T-helper 17 cell (primary cell): ENCODE measurements at places on chromosomes 13 and 19. TPM values are rescaled to one million over a fixed set of nuclear protein-coding genes. Genes with fewer than 3 reads are reported as not detected.

Gene KCNN1
- total RNA-seq: not detected

Gene EPS8L1
- 1.8 TPM for total RNA-seq

DNA sequence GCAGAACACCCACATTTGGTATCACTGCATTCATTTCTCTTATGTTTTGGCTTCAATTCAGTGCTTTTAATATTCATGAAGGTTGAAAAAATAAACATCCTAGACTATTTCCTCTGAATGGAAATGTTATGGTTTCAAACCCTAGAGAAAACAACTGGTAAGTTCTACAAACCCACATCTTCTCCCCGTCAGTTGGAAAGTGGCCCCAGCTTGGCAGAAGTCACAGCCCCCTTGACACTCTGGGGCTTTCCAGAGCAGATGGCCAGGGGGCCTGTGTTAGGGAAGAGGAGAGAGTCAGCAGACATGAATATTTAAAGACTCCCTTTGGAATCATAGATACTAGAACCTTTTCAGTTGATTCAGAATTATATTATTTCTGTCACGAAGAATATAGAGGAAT, 123.9 kb downstream of the SHISA2 start:
- no peaks in the 10 kb centered on the region for H3K4me1 ChIP-seq
- peaks cover 19% of the 10 kb centered on the region for H3K27me3 ChIP-seq
- no peaks in the 10 kb centered on the region for H3K36me3 ChIP-seq
- H3K4me3 ChIP-seq: no peak overlapping the region
- H3K27ac ChIP-seq: no peak overlapping the region

DNA sequence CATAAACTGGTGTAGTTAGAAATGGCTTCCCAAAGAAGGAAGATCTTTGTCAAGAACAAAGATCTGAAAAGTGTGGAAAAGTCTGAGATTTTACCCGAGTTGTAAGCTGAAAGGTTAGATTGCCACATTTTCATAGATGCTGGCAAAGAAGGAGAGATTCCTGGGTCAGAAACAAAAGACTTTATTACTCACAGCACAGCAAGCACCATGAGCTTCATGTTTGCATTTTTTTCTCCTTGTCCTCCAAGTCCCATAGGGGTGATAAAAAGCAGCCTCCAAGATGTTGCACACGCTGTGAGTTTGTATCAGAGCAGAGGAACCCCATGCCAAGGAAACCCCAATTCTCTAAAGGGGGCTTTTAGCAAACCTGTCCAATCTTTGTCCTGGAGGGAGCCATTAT, 29.3 kb downstream of the MZT1 start:
- peaks cover 19% of the 10 kb centered on the region for H3K27me3 ChIP-seq
- H3K4me1 ChIP-seq: no peaks in the 10 kb centered on the region
- no peak overlapping the region for H3K27ac ChIP-seq
- no peak overlapping the region for H3K4me3 ChIP-seq

GRCh38 chr13:80590551-80590950, 249.6 kb upstream of the SPRY2 start:
- no peak overlapping the region for H3K4me3 ChIP-seq
- H3K27me3 ChIP-seq: no peaks in the 10 kb centered on the region
- no peak for DNase-seq
- H3K4me1 ChIP-seq: no peaks in the 10 kb centered on the region

Gene RPL18
- total RNA-seq: 2,478 TPM

Gene PSG7
- not detected for total RNA-seq

DNA sequence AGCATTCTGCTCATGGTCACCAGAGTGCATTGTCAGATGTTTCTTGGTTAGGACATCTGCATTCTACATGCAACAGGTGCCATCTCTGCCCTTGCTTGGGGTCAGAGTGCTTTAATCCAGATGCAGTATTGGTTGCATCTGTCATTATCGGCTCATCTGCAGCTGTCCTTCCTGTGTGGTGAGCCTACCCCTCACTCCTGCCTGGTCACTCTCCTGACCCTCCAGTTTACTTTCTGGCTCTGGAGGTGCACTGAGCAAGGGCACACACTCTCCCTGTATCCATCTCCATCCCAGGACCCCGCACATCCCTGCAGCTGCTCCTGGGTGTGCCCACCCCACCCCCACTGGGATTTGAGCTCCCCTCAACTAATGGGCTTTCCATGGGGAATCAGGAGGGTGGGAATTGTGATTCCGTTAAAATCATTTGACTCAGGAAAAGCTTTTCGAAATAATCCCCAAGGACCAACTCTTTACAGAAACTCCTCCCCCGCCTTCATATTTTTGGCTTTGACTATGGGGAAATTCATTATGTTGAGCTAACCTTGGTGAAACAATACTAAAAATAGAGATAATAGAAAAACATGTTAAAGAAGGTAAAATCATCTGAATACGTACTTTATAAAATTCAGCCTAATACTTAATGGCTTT, 70.2 kb downstream of the COL4A2 start:
- no peak overlapping the region for H3K27ac ChIP-seq
- H3K27me3 ChIP-seq: peaks cover 35% of the 10 kb centered on the region
- no peak overlapping the region for H3K4me3 ChIP-seq
- no peak for DNase-seq
- H3K4me1 ChIP-seq: peaks cover 2% of the 10 kb centered on the region
- H3K36me3 ChIP-seq: peaks cover 3% of the 10 kb centered on the region

DNA sequence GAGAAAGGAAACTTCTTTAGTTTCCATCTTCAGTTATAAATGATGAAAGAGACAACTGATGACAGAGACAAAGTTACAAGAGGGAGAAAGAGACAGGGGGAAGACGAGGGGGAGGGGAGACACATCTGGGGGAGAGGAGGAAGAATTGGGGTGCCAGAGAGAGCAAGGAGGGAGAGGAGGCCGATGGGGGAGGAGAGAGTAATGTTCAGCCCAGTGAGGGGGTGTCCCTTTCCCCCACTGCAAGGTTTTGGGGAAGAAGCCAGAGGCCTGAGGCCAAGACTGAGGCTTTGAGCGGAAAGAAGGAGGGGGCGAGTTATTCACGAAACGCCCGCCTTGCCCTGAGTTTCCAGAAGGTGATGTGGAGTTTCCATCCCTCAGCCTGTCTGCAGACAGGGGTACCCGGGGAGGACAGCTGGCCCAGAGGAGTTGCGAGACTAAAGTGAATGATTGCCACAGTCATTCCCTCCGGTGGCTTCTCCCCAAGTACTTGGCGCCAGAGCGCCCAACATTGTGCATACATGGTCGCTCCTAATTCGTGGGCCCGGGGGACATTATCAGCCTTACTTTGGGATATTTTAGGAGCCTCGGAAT, 558 bp upstream of the PPAN start:
- peaks cover 44% of the 10 kb centered on the region for H3K4me1 ChIP-seq
- H3K27ac ChIP-seq: peak overlapping the region; percentile 99
- peaks cover 6% of the 10 kb centered on the region for H3K36me3 ChIP-seq
- DNase-seq: no peak
- no peaks in the 10 kb centered on the region for H3K27me3 ChIP-seq

DNA sequence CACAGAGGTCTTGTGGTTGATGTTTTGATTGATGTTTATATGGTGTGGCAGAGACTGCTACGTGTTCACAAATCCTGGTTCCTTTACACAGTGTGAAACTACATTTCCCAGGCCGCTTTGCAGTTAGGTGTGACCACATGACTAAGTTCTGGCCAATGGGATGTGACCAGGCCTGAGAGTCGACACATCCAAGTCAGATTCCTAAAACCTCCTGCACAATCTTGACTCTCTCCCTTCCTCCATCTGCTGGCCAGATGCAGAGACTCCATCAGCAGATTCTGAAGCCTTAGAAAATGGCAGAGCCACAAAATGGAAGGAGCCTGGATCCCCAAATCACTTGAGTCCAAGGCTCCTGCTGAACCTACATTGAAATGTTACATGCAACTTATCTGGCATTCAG, 12.6 kb downstream of the CD37 start:
- no peak overlapping the region for H3K27ac ChIP-seq
- peaks cover 9% of the 10 kb centered on the region for H3K27me3 ChIP-seq
- peaks cover under 1% of the 10 kb centered on the region for H3K36me3 ChIP-seq
- no peak overlapping the region for H3K4me3 ChIP-seq
- H3K4me1 ChIP-seq: peaks cover 5% of the 10 kb centered on the region

- peak overlapping the region; percentile 11 for H3K27ac ChIP-seq
- no peaks in the 10 kb centered on the region for H3K27me3 ChIP-seq
- H3K4me1 ChIP-seq: peaks cover 19% of the 10 kb centered on the region
- no peak overlapping the region for H3K4me3 ChIP-seq
Measured at GRCh38 chr19:12000152-12000981, 35.1 kb downstream of the ZNF433 start.

Gene CALR3
- not detected for total RNA-seq

- peaks cover 2% of the 10 kb centered on the region for H3K36me3 ChIP-seq
- H3K27ac ChIP-seq: no peak overlapping the region
- H3K4me3 ChIP-seq: no peak overlapping the region
- H3K4me1 ChIP-seq: peaks cover 6% of the 10 kb centered on the region
- DNase-seq: no peak
- no peaks in the 10 kb centered on the region for H3K27me3 ChIP-seq
Measured at GRCh38 chr19:1577090-1577928, 9.2 kb upstream of the MEX3D start.

Gene STOML3
- total RNA-seq: not detected

- H3K4me1 ChIP-seq: peaks cover 9% of the 10 kb centered on the region
- H3K36me3 ChIP-seq: peaks cover 2% of the 10 kb centered on the region
- DNase-seq: no peak
- no peak overlapping the region for H3K27ac ChIP-seq
- no peak overlapping the region for H3K4me3 ChIP-seq
Measured at GRCh38 chr19:18735752-18736151, 52.3 kb downstream of the CRTC1 start.

Gene COL4A2
- 1.9 TPM for total RNA-seq

GRCh38 chr13:66195238-66195637, 1034.9 kb downstream of the PCDH9 start:
- no peak for DNase-seq
- H3K27ac ChIP-seq: no peak overlapping the region
- no peaks in the 10 kb centered on the region for H3K4me1 ChIP-seq
- no peaks in the 10 kb centered on the region for H3K27me3 ChIP-seq
- no peaks in the 10 kb centered on the region for H3K36me3 ChIP-seq

DNA sequence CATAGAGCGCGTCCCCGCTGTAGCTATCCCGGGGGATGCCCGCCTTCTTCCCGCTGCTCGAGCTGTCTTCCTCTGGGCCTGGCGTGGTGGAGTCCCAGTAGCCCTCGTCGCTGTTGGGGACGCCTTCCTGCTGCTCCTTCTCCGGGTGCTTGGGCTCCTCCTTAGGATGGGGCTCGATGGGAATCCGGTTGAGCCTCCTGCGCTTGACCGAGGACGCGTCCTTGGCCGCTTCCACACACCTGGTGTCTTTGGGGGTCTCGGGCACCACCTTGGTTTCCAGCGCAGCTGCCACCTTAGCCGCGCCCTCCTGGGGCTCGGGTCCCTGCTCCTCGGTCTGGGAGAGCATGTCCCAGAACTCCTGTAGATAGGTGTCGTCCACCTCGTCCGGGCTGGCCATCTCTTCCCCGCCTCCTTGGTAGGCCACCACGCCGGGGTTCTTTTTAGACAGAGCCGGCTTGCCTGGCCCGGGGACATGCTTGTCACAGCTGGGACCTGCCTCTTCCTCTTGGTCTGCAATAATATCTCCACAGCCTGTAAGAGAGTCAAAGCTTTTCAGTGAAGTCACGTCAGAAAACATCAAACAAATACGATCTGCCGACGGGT, 2.0 kb downstream of the AMER2 start:
- peaks cover 61% of the 10 kb centered on the region for H3K27me3 ChIP-seq
- H3K4me1 ChIP-seq: peaks cover 11% of the 10 kb centered on the region
- DNase-seq: no peak
- H3K4me3 ChIP-seq: peak overlapping the region; percentile 61

Gene CPB2
- not detected for total RNA-seq

Gene TSHZ3
- 0.68 TPM for total RNA-seq

- H3K4me3 ChIP-seq: peak overlapping the region; percentile 88
- peak overlapping the region; percentile 99 for H3K27ac ChIP-seq
- peak; percentile 63 for DNase-seq
- peaks cover 40% of the 10 kb centered on the region for H3K4me1 ChIP-seq
Measured at GRCh38 chr19:17950310-17951156, 16.4 kb upstream of the KCNN1 start.

GRCh38 chr13:20134732-20135131, 26.1 kb downstream of the GJA3 start:
- H3K27me3 ChIP-seq: peaks cover 24% of the 10 kb centered on the region
- H3K4me1 ChIP-seq: no peaks in the 10 kb centered on the region
- H3K36me3 ChIP-seq: peaks cover 2% of the 10 kb centered on the region
- no peak overlapping the region for H3K27ac ChIP-seq
- no peak for DNase-seq
- no peak overlapping the region for H3K4me3 ChIP-seq

- no peak for DNase-seq
- H3K4me1 ChIP-seq: peaks cover 51% of the 10 kb centered on the region
- no peak overlapping the region for H3K27ac ChIP-seq
- H3K36me3 ChIP-seq: no peaks in the 10 kb centered on the region
- H3K27me3 ChIP-seq: peaks cover under 1% of the 10 kb centered on the region
Measured at GRCh38 chr19:340620-341385, 3.8 kb downstream of the MIER2 start.

Gene DZIP1
- total RNA-seq: not detected

Gene RASGRP4
- total RNA-seq: 1.6 TPM

Gene FGF22
- total RNA-seq: 0.65 TPM

GRCh38 chr13:95588721-95589120, 36.2 kb downstream of the CLDN10 start:
- no peak overlapping the region for H3K27ac ChIP-seq
- no peak for DNase-seq
- no peaks in the 10 kb centered on the region for H3K36me3 ChIP-seq
- H3K4me3 ChIP-seq: no peak overlapping the region
- H3K4me1 ChIP-seq: no peaks in the 10 kb centered on the region
- H3K27me3 ChIP-seq: peaks cover 23% of the 10 kb centered on the region

DNA sequence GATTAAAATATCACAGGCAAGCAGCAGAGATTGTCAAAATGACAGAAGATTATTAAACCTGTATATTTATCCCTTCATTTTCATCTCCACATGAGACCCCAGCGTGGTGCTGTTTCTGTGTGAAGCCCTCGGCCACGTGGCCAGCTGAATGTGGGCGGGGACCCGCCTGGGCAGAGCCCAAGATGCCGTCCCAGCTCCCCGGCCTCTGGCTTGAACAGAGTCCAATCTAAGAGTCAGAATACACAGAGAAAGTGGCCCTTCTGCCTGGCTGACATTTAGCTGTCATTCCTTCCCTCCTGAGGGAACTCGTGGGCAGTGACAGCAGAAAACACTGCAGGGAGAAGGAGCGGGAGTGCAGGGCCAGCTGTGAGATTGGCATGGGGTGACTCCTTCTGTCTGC, 34.9 kb upstream of the UQCRFS1 start:
- H3K4me3 ChIP-seq: no peak overlapping the region
- H3K4me1 ChIP-seq: peaks cover 4% of the 10 kb centered on the region
- H3K27ac ChIP-seq: no peak overlapping the region
- DNase-seq: no peak
- H3K36me3 ChIP-seq: peaks cover 5% of the 10 kb centered on the region

- no peaks in the 10 kb centered on the region for H3K36me3 ChIP-seq
- no peak for DNase-seq
- H3K4me3 ChIP-seq: no peak overlapping the region
- H3K27me3 ChIP-seq: peaks cover 4% of the 10 kb centered on the region
- peaks cover 2% of the 10 kb centered on the region for H3K4me1 ChIP-seq
Measured at GRCh38 chr13:60155978-60156377, 7.8 kb downstream of the DIAPH3 start.
